ENCODE measurements at places on chromosomes 12 and 14. TPM values are rescaled to one million over a fixed set of nuclear protein-coding genes. Genes with fewer than 3 reads are reported as not detected.

- no peaks in the 10 kb centered on the region for H3K27me3 ChIP-seq
- no peak overlapping the region for H3K27ac ChIP-seq
- no peak for DNase-seq
- H3K4me3 ChIP-seq: no peak overlapping the region
- H3K4me1 ChIP-seq: peaks cover 4% of the 10 kb centered on the region
- no peaks in the 10 kb centered on the region for H3K36me3 ChIP-seq
Observed at GRCh38 chr14:86505808-86506207, 975.9 kb downstream of the FLRT2 start.

DNA sequence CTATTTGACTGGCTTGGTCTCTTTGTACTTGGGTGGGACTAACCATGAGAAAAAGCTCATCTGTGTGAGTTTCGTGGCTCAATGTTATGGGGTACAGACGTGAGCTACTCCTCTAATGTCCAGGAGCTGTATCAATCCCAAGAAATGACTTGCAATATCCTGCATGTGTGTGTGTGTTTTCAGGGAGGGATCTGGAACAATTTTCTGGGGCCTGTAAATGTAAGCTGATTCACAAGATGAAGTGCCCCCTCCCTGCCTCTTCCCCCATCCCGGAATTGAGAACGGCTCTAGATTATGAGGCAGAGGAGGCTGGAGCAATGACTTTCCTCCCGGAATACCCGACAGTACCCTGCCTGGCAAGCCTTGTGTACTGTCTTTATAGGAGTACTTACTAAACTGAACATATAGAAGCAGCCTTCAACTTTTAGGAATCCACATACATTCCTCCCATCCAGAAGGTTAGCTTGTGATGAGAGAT, 53.9 kb downstream of the TMX1 start:
- DNase-seq: no peak
- peaks cover 6% of the 10 kb centered on the region for H3K4me1 ChIP-seq
- H3K36me3 ChIP-seq: peaks cover 2% of the 10 kb centered on the region
- H3K27me3 ChIP-seq: peaks cover 6% of the 10 kb centered on the region
- H3K27ac ChIP-seq: no peak overlapping the region
- H3K4me3 ChIP-seq: no peak overlapping the region

GRCh38 chr14:68027276-68027675, 207.7 kb downstream of the RAD51B start:
- no peak for DNase-seq
- H3K4me3 ChIP-seq: no peak overlapping the region
- peaks cover 44% of the 10 kb centered on the region for H3K36me3 ChIP-seq

DNA sequence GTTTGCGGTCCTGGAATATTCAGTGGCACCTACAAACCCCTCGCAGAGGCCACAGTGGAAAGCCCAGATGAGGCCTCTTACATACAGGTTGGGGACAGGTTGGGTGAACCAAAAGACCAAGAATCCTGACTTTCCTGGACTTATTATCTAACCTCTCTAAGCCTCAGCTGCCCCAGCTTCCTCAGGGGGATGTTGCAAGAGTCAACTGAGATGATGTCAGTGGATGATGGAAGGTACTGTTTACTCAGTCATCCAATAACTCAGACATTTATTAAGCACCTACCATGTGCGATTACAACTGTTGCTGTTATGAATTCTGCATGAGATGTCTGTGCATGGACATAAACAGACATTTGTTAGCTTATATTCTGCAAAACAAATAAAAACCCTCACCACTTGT, 72.8 kb downstream of the RFX4 start:
- no peaks in the 10 kb centered on the region for H3K36me3 ChIP-seq
- no peaks in the 10 kb centered on the region for H3K4me1 ChIP-seq
- no peak overlapping the region for H3K4me3 ChIP-seq
- DNase-seq: no peak

DNA sequence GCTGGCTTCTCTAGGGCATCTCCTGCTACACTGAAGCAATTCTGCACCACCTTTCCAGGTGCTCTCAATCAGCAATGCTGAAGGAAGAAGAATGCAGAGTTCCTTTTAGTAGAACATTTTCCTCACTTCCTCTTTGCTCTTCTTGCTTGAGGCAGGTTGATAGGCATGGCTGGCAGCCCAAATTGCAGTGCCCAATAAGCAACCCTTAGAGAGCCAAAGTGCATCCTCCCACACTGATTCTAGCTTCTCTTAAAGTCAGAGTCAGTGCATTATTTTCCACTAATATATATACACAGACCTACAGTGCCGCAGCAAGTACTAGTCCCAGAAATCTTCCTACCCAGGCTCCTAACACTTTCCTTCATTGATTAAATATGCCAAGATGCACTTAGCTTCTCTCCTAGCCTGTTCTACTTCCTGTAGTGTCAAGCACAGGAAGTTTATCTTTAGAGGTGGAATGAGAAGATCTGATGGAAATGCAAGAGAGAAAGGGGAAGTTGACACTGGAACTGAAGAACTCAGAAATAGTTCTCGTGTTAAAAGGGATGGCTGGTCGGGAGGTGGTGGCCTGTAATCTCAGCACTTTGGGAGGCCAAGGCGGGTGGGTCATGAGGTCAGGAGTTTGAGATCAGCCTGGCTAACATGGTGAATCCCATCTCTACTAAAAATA, 132.7 kb downstream of the SSPN start:
- no peak overlapping the region for H3K4me3 ChIP-seq
- H3K4me1 ChIP-seq: no peaks in the 10 kb centered on the region
- no peak overlapping the region for H3K27ac ChIP-seq
- peaks cover 1% of the 10 kb centered on the region for H3K36me3 ChIP-seq
- peaks cover 4% of the 10 kb centered on the region for H3K27me3 ChIP-seq
- no peak for DNase-seq

The SLC25A21 gene
- total RNA-seq: not detected

All from activated naive CD8-positive, alpha-beta T cell treated with anti-CD3 and anti-CD28 coated beads for 36 hours (primary cell).